ENCODE measurements at places on chromosomes 7 and 10. TPM values are rescaled to one million over a fixed set of nuclear protein-coding genes. Genes with fewer than 3 reads are reported as not detected.

DNA sequence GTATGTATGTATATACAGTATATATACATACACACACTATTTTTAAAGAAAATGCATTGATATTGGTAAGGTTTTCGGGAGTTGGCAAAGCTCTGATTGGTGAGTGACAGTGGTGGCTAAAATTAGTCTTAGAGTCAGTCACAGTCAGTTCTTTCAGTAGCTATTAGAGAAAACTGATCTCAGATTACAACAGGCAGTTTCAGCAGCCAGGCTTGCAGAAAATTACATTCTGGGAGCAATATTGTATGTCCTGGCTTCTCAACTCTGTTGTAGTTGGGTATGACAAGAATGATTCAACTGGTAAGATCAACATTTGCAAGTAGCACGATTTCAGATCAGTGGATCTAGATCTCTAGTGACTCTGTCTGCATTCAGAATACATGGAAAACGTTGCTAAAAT lies 897.9 kb upstream of the AUTS2 start:
- DNase-seq: no peak

DNA sequence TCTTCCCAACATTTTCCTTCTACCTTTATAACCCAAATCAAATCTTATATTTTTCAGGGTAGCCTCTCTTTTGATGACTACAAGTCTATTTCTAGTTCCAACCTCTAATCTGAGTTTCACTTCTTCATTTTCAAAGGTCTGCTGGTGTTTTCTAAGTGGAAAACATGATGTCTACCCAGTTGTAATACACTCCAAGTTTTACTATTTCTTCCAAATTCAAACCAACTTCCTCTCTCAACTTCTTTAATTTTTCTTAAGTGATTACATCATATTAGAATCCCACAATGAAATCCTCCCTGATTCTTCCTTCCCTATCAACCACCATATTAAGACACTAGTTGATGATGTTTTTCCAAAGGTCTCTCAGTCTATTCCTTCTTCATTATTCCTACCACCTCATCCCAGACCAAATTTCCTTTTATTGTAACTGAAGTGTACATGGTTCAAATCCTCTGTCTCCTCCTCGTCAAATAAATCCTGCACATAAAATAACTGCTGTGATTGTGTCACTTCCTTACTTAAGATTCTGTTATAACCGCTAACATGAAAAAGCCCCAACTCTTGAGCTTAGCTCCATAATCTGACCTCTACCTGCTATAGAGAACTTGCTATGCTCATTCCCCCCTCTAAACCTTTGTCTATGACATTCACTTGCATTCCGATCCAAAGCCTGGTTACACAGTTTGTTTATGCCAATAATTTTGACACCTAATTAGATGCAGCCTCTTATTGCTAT lies 12.7 kb downstream of the TAS2R38 start:
- no peak for DNase-seq

DNA sequence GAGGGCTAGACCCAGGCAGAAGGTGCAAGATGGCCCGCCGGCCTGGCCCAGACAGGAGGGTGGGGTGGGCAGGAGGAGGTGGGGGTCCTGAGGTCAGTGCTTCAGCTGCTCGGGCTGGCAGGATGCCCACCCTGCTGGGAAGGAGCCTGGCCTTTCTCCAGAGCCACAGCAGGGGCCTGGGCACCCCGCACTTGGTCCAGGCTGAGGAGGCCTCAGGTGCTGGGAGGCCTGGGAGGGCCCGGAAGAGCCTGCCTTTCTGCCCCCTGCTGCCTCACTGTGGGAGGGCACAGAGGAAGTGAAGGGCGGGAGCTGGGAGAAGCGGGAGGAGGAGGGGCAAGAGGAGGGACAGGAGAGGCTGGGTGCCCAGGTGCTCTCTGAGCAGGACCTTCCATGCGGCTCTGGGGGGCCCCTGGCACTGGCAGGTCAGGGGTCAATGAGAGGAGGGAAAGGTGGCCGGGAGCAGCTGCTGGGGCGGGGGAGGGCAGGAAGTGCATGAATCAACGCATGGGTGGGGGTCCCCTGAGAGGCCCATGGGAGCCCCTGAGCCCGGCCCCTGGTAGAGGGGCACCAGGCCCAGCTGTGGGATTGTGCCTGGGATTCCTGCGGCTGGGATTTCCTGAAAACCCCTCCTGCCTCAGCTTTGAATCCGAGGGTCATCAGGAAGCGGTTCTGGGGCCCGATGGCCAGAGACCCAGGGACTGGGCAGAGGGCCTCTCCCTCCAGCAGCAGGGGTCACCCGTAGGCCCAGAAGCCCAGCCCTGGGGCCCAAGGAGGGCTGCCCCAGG lies 49.9 kb downstream of the PWWP2B start:
- DNase-seq: peak; percentile 91

GRCh38 chr10:104480797-104481196 lies 127.2 kb downstream of the CFAP58 start:
- no peak for DNase-seq

DNA sequence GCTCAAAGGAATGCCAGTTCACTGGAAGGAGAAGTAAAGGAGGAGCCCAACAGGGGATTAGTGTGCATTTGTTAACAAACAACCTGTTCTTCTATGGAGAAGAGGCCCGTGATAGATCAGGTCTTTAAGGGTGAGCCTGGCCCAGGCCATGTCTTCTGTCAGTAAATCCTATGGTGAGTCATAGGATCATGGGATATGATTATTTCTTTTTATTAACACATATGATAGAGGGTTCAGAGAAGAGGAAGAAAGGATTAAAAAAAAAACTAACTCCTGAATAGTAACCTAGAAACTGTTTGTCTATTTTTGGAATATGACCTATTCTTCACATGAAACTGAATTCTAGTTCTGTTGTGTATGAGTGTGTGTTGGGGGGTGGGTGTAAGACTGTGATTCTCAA lies 70.4 kb downstream of the GPR158 start:
- DNase-seq: no peak

DNA sequence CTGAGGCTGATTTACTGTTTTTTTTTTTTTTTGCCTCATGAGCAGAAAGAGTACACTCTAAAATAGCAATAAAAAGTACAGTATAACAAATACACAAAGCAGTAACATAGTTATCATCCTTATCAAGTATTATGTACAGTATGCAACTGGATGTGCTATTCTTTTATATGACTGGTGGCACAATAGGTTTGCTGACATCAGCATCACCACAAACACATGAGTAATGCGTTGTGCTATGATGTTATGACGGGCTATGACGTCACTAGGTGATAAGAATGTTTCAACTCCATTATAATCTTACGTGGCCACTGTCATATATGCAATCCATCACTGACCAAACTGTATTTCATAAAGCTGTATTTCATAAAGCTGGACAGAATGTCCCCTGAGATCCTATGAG lies 189.2 kb upstream of the GLI3 start:
- DNase-seq: no peak

DNA sequence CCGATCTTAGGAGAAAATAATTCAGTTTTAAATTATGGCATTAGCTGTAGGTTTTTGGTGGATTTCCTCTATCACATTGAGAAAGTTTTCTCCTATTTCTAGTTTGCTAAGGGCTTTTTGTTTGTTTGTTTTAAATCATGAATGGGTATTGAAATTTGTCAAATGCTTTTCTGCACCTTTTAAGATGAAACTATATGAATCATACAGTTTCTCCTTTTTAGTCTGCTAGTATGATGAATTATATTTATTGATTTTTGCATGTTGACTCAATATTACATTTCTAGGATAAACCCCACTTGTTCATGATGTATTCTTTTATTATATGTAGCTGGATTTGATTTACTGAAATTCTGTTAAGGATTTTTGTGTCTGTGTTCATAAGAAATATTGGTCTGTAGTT lies 70.3 kb upstream of the PIP4K2A start:
- no peak for DNase-seq

The RPEL1 gene
- not detected for total RNA-seq

The SAP25 gene
- total RNA-seq: 18.8 TPM

Data from upper lobe of left lung (tissue), 6 donors.